ENCODE measurements at places on chromosomes 1 and 21.

DNA sequence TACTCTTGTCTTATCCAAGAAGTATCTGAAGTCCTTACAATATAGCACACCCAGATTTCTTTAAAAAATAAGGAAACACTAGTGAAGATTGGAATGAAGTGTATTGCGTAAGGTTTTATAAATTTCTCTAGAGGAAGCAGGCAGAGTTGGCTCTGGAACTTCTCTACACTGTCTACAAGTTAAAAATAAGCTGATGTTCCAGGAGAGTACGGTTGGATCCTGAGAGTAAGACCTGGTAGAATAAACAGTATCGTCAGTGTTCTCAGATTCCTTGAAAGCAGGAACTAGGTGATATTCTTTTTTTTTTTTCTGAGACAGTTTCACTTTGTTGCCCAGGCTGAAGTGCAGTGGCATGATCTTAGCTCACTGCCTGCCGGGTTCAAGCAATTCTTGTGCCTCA lies 107.9 kb downstream of the USP25 start:
- DNase-seq = peak; percentile 30

DNA sequence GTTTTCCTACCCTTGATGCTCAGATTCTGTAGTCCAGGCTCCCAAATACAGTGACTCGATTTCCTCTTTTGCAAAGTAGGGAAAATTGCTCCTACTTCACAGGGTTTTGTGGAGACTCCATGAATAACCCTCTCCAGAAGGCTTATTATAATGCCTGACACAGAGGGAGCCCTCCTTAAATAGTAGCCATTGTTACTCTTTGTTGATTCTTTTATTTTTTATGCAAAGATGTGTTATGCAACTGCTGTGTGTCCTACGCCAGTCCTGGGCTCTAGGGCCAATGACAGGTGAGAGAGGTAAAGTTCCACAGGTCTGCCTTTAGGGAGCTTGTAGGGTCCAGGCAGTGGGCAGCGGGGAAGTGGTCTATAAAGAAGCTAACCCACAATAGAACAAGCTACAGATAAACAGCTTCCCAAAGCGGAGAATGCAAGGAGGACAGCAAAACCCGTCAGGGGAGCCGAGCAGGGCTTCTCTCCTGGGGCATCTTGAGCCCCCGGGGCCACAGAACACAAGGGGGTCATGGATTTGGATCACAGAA lies 1.5 kb downstream of the AADACL3 start:
- DNase-seq = no peak

- no peak for DNase-seq
These were observed 21.4 kb upstream of the CHIT1 start for GRCh38 chr1:203250911-203251310.

- DNase-seq = no peak
These were observed 1.1 kb downstream of the SHISAL2A start for GRCh38 chr1:52634111-52634510.

DNA sequence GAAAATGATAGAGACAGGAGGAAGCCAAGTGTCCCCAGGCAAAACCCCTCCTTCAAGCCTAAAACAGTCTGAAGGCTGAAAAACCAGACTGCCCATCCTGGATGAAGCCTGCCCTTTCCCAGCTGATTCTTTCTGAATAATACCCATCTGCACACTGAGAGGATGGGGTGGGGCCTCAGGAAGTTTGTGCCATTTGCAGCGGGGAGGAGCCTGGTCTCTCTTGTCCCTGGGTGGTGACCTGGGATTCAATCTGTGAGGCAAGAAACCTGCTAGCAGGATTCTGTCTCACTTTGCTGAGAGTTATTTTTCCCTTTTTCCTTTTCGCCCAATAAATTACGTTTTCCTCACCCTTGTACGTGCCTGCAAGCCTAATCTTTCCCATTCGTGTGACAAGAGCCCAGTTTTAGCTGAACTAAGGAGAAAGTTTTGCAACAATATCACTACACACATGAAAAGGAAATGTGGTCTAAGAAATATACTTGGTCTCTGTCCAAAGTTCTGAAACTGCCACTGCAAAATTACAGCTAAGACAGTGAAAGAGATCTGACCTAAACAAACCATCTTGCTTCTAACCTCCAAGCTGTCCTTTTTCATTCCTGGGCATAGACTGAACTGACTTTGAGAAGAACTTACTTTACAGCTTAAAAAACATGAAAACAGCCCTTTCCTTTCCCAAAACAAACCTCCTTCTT lies 105.0 kb downstream of the COP1 start:
- no peak for DNase-seq

- DNase-seq = peak; percentile 8
These were observed 421.3 kb downstream of the NEGR1 start for GRCh38 chr1:71861022-71861421.

- DNase-seq = no peak
These were observed 44.2 kb upstream of the KDM4A start for GRCh38 chr1:43605766-43606165.

- no peak for DNase-seq
These were observed 2.0 kb downstream of the GLUL start for GRCh38 chr1:182389619-182390047.

- DNase-seq = no peak
These were observed 11.0 kb downstream of the ORC1 start for GRCh38 chr1:52393174-52393573.

DNA sequence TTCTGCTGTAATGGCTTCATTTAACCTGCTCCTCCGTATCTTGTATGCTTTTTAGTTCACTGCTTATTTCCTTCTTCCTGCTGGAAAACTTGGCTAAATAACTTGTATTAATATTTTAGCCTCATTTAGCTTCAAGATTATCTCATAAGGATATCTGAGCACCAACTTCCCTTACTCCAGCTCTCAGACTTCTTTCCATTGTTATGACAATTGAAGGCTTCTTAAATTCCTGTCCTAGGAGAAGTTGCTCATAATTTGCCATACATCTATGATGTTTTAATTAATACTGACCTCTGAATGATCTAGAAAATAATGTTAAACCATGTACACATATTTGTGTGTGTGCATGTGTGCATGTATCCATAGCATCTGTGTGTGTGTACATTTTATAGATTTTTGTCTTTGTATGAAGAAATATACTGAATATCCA lies 1524.4 kb upstream of the TPTE start:
- no peak for DNase-seq

DNA sequence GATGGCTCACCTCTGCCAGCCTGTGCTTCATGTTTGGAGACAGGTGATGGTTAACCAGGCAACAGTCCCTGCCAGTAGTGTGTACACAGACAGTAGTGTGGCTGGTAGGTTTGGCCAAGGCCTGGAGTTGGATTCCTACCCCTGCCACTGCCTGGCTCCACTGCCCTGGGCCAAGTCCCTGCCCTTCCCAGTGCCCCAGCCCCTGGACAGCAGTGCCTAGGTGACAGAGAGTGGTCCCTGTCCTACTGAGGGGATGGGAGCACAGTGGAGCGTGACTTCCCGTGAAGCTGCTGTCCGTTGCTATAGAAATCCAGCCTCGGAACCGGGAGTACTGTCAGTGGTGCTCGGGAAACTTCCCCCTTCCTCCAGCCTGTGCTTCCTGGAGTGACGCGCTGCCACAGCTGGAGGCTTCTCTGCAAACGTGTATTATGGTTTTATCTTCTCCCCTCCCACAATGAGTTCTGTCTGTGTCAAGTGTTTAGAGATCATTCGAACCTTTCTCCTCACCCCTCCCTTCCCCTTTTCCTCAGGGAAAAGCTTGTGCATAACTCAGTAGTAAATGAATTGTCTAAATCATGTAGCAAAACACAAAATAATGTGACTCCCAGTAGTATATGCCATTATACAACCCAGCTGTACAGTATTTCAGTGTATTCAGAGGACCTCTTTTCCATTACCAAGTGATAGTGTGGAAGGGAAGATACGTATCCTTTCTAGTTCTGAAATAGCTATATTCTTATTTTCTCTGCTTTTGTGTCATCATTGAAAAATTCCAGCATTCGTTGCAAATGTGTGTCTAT lies 73.4 kb downstream of the GALNT2 start:
- no peak for DNase-seq

DNA sequence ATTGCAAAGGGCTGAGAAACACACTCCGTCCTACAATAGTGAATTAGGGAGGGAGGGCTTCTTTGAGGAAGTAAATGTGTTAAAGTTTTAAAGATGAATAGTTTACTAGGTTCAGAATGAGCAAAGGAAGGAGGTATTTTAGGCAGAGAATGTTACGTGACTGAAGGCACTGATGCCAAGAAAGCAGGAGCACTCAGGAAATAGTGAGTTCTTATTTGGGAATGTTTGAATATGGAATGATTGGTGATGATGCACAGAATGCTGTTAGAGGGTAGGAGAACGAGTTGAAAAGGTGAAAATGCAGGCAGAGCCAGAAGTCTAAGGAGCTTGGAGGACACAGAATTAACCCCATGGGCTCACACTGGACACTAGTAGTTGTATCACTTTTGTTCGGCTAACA lies 108.0 kb downstream of the NRIP1 start:
- DNase-seq = no peak

DNA sequence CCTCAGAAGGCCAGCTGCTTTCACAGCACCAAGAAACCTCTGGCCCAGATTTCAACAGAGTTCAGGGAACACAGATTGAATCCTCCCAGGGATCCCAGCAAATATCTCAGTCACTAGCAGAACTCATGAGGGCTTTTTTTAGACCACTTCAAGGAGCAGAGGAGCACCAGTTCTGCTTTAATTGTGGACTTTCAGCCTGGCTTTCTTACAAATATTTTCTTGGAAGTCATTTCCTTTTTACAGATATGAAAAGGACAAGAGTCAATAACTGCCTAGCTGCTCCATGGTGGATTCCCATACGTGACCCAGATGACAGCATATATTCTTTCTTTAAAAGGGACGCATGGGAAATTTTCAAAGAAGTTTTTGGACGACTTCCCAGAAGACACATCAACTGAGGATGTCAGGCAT lies 6.4 kb upstream of the LRRC8B start:
- no peak for DNase-seq

DNA sequence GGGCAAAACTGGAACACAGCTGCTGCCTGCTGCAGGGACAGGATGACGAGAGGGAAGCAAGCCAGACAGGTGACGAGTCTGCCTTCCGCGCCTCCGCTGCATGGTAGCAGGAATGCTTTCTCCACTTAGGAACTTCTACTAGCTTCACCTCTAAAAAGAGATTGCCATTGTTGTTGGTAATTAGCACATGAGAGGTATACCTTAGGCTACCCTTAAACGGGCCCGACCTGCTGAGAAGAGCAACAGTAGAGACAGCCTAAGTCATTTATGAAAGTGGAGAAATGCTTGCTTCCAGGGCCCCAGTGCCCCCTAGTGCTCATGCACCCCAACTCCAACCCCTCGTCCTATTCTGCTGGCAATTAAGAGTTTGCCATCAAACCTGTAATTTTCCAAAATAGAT lies 96.9 kb upstream of the AKT3 start:
- peak; percentile 10 for DNase-seq

- DNase-seq = no peak
These were observed 6.2 kb upstream of the HMGCS2 start for GRCh38 chr1:119774746-119775490.

GRCh38 chr21:39314143-39315027 lies 953 bp upstream of the BRWD1 start:
- peak; percentile 28 for DNase-seq

DNA sequence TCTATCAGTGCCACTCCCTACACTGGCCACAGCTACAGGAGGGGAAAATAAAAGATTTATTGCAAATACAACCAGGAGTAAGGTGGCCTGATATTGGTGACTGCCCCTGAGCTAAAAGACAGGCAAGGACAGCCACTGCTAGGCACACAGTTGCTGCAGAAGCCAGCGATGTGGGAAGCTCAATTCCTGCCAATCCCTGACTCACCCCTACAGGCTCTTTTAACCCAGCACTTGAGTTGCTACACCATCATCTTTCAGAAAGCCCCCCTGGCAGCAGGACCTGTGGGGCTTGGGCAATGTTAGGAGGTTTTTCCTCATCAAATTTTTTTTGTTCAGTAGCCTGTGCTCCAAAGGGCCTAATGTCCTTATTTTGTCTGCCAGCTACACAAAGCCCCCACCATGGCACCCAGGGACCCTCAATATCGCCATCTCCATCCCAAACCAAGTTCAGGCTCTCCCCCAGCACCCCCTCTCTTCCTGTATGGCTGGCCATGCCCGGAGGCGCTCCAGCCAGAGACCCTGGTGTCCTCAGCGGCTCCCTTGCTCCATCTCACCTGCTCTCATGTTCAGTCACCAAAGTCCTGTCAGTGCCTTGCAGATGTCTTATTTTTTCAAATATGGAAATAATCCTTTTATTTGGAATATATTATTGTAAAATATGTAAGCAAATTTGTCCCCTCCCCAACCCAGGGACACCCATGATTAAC lies 13.4 kb downstream of the CLEC20A start:
- no peak for DNase-seq
